ENCODE measurements at places on chromosomes 7 and 10.

- DNase-seq: peak; percentile 31
Measured at GRCh38 chr10:5434017-5434753, 21.8 kb downstream of the NET1 start.

DNA sequence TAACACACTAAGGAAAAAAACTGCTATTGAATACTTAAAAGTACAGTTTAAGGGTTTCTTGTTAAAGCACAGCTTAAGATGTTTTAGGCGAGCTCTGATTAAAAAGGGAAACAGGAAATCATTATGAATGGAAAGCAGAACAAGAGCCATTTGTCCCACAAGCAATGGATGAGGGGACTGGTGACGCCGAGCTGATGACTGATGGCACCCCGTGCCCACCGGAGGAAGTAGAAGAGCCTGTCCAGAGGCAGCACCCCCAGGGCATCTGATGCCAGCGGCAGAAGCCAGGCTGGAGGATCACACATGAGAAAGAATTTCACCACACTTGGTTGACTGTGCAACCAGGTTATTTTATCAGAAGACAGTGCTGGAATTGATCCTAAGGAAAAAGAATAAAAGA, 15.0 kb upstream of the INSIG1 start:
- no peak for DNase-seq

GRCh38 chr7:39212876-39213275, 235.2 kb downstream of the POU6F2 start:
- DNase-seq: no peak

DNA sequence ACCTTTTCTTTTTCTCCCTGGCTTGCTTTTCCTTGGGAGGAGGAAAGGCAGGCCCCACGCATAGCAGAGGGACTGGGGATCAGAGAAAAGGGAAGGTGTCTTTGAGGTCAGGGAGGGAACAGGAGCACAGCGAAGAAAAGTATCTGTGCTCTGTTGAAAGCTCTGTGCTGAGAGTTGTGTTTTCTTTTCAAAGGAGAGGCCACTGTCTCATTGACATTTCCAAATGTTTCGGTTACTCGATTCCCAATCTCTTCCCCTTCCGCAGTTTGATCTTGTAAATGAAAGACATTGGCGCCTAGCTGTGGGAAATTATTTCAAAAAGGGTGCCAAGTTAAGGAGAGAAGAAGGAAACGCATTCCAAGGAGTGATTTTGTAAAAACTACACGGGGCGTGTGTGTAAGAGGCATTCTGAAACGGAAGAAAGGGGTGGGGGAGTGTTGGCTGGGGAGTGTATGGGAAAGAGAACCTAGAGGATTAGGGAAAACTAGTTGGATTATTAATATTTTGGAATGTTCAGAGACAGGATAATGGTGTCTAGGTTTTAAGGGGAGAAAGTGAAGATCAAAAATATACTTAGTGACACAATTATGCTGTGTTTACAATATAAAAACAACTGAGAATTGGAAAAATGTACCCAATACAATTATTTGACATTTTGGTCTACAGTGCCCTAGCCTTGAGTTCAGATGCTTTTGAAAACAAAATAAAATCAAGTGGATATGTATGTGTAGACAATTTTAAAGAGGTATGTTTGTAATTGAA, 708 bp downstream of the KLHDC10 start:
- no peak for DNase-seq

- no peak for DNase-seq
Measured at GRCh38 chr10:51867956-51868355, 168.6 kb upstream of the CSTF2T start.

DNA sequence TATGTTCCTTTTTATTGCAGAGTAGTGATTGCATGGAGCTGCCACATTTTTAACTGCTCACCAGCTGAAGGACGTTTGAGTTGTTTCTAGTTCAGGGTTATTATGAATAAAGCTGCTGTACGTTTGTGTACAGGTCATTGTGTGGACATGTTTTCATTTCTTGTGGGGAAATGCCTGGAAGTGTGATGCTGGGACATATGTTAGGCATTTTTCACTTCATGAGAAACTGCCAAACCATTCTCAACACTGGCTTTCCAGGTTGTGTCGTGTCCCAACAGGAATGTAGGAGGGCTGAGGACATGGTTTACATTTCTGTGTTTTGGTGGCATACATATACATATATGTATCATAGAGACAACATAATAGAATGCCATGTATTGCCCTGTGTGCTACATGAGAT, 73.0 kb downstream of the NEURL1 start:
- DNase-seq: no peak

DNA sequence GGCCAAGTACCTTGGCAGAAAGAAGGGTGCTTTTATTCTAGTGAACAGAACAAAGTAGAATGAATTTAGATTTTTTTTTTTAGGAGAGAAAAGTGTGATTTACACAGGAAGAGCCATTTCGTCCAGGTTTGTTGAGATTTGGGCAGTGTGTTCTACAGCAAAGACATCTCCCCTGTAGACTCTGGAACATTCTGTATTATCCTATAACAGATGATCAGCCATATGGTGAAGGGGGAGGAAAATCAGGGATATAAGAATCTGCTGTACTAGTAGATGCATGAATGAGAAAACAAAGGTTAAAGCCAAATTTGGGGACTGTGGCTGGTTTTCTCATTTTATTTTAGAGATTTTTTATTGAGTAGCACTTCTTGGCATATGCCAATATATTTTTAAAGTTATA, 453.7 kb upstream of the LRRTM3 start:
- no peak for DNase-seq

DNA sequence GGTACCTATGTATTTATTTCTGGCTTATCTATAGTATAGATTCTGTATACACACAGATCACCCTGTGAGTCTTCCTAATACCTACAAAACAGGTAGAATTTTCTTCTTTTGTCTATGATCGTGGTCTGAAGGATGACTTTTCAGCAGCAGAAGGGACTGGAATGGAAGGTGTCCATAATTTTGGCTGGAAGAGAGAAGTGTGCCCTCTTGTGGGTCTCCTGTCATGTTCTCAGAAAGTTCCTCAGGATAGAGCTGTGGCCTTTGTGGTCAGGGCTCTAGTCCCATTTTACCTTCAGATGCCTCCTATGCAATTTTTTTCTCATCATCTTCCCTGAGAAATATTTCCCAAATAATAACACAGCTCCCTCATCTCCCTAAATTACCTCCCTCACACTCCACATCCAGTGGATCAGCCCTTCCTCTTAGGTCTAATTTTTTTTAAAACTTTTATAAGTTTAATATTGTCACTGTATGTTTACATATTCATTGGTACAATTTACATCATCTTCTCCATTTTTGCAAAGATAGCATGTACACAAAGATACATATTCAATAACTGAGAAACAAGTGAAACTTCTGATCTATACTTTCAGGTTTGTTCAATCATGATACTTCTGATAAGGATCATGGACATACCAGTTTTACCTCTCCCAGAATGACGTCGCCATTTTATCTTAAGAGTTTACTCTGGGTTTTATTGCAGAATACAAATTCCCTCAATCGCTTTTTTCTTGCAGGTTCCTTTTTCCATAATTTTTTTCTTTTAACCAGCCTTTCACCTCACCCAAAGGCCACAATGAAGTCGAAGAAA, 112.7 kb downstream of the REEP3 start:
- no peak for DNase-seq

Measured in CD8-positive, alpha-beta memory T cell (primary cell).